SHP77 treated with DMSO at 0.1 percent for 48 hours (cell line): ENCODE measurements at places on chromosomes 1 and 21.
A peak's percentile ranks its signal among the peaks of the same experiment; 100 is the strongest.

DNA sequence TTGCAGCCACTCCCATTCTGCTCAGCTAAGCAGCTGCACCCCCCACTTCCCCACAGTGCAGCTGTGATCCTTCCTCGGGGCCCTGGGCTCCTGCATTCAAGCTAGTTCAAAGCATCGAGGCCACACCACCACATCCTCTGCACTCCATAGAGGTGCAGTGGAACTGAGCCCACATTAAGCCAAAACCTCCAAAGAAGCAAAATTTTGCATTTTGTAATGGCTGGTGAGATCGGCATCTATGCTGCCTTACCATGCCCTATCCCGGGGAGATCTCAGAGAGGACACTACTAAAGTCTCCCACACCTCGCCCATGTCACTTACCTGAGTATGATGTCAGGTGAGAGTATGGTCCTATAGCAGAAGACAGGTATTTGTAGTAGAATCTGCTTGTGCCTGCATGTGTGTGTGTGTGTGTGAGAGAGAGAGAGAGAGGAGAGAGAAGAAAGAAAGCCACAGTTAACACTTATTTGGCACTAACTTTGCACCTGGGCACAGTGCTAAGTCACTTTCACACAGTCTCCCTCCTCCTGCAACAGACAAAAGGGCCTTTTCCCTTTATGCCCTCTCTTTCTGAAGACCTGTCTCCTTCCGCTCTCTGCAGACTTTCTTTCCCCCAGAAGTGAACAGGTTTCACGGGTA lies 89.8 kb downstream of the KIF14 start:
- no peak for DNase-seq

- no peak for DNase-seq
These were observed 34.2 kb downstream of the SLC19A1 start for GRCh38 chr21:45507888-45508508.

DNA sequence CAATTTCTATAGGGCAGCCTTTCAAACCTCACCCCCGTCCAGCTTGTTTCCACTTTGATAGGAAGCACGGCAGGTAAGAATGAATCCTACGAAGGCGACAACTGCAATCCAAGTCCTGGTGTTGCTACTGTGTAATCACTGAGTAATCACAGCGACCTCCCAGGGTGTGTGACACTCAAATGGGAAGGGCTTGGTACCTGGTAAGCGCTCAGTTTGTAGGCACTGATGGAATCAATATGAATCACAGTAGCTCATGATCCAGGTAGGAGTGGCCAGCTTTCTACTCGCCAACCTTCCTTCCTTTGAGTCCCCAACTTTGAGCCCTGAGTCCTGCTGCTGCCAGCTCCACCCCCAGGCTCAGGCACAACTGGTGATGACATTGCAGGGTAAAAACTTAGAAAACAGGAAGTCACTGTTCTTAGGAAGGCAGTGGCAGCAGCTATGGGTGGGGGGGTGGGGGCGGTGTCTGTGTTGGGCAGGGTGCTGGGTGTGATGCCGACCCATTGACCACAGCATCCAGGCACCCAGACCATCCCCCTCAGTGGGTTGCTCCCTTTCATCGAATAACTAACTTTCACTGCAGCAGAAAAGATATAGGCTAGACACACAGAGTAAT lies 70.7 kb downstream of the CD247 start:
- DNase-seq: no peak

GRCh38 chr1:40690771-40691537 lies 550 bp upstream of the NFYC start:
- no peak for DNase-seq

DNA sequence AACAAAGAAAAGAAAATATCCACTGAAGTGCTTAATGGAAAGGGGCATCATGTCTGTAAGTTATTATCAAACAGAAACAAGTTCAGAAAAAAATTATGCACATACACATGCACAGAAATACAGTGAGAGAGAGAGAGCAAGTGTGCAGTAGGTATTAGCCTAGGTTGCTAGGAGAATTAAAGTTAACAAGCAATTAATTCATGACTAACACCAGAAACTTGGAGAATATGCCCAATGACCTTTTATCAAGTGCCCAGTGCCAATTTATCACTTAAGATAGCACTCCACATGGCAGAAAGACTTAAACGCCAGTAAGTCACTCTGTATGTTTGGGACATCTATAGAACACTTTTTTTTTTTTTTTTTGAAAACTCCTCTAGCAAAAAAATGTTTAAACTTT lies 56.2 kb upstream of the SLC16A1 start:
- no peak for DNase-seq

GRCh38 chr1:197674286-197674685 lies 101.0 kb downstream of the DENND1B start:
- no peak for DNase-seq

GRCh38 chr1:29511436-29511835 lies 275.1 kb downstream of the PTPRU start:
- DNase-seq: no peak

- no peak for DNase-seq
These were observed 48.6 kb upstream of the COL11A1 start for GRCh38 chr1:103156966-103157365.

DNA sequence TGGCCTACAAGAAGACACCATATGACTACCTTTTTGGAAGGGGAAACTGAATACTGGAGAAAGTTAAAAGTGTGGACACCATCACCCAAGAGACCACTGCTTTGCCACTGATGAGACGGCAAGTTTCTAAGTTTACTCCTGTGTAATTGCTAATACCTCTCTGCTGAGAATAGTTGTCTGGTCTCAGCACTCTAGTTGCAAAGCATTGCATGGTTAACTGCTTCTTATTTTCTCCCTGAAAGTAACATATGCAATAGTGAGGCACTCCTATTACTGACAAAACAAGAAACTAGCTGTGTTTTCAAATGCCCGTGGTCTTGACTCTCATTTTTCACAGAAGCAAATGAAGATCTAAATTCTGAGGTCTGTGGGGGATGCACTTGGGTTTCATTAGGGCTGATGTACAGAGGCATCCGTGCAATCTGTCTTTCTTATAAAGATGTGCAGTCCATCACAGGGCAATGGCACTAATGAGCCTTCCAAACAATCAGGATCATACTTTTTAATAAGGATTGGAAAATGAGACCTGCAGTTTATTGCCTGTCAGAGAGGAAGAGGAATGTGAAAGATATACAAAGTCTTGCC lies 62.9 kb downstream of the IFI44 start:
- no peak for DNase-seq

DNA sequence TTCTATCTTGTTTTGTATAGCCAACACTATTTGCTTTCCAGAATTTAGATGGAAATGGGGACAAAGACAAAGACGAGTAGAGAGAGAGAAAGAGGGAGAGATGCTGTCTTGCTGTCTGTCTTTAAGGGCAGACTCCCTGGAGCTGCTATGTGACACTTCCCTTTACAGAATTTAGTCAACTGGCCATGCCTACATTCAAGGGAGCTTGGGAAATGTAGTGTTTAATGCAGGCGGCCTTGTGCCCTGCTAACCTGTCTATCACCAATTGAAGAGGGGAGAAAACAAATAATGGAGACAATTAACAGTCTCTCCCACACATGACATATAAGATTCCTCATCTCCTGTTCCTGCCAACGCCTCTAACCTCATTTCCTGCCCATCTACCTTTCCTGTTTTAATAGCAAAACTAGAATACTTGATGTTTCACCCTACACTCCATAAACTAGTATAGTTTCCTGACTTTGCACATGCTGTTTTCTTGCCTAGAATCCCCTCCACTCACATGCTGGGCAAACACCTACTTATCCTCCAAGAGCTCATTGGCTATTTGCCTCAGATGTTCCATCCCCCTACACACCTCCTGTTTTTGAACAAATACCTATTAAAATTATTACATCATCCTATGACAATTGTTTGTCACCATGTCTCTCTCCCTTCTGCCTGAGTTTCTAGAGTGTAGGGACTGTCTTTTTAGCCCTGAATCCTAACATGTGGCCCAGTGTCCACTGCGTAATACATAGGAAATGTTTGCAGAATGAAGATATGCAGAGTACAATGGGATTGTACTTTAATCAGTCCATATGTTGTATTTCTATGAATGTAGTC lies 117.2 kb downstream of the SLC25A24 start:
- peak; percentile 8 for DNase-seq

- no peak for DNase-seq
These were observed 60.0 kb upstream of the TRAPPC10 start for GRCh38 chr21:43951911-43952703.

GRCh38 chr1:228828151-228828550 lies 92.9 kb downstream of the RHOU start:
- DNase-seq: no peak

DNA sequence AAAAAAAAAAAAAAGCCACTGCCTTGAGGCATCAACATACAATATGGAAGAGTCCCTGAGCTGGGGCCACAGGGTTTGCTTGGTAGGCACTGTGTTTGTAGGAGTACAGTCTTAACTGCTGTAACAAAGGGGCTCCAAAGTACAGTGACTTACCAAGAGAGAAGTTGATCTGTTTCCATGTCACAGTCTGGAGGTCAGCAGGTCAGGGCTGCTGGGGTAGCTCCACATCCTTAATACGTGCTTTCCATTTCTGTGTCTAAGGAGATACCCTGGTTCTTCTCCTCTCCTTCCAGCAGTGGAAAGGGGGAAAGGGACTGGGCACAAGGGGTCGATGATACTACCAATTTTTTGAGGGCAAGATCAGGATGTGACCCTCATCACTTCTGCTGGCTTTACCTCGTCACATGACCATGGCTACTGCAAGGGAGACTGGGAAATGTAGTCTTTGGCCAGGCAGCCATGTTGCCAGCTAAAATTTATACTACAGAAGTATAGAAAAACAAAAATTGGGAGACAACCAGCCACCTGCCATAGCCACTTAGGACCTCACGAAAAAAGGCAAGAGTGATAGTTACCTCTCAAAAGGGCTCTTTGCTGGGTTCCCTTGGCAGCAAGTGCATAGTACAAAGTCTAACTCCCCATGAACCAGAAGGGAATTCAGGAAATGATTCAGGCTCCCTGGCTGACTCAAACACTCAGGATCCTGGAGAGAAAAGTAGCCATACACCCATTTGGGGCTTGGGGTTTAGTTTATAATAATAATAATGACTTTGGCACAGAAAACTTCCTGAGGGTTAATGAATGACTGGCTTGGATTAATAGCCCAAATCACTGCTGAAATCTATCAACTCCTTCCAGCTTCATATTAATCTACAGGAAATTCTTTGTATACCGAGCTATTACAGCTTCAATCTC lies 52.7 kb upstream of the ATP5PO start:
- DNase-seq: no peak

- DNase-seq: no peak
These were observed 441.6 kb downstream of the OMA1 start for GRCh38 chr1:58104960-58105359.

DNA sequence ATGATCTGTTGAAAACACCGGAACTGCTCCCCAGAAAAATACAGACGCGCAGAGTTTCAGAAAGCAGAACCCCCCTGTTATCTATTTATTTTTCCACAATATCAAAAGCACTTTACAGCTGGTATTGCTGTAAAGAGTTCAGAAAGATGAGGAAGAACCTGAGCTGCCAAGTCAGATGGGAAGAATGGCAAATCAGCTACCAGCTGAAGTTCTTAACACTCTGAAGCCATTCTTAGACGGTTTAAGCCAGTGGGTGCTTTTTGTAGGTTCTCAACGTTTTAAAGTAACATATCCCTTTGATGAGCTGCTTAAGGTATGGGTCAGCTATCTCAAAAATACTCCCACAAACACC lies 714 bp upstream of the AKIRIN1 start:
- DNase-seq: no peak

DNA sequence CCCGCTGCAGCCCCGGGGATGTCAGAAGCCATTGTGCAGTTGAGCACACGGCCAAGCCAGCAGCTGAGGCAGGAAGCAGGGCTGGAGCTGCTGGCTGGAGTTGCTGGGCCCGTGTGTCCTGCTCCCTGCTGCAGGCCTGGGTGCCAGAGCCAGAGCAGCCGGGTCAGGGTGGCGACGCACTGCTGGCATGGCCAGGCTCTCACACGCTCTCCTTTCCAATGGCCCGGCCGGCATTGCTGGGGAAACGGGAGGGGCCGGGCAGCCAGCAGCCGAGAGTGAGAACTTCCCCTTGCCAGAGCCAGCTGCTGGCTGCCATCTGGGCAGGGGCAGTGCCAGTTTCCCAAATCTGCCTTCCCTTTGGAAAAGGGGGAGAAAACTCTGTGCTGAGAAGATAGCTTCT lies 82.4 kb upstream of the PROX1 start:
- DNase-seq: peak; percentile 3

GRCh38 chr1:228803421-228803820 lies 68.1 kb downstream of the RHOU start:
- DNase-seq: no peak

- DNase-seq: no peak
These were observed 253.1 kb upstream of the FGGY start for GRCh38 chr1:59043796-59044195.

- DNase-seq: no peak
These were observed 26.4 kb upstream of the IGSF3 start for GRCh38 chr1:116693759-116694480.

DNA sequence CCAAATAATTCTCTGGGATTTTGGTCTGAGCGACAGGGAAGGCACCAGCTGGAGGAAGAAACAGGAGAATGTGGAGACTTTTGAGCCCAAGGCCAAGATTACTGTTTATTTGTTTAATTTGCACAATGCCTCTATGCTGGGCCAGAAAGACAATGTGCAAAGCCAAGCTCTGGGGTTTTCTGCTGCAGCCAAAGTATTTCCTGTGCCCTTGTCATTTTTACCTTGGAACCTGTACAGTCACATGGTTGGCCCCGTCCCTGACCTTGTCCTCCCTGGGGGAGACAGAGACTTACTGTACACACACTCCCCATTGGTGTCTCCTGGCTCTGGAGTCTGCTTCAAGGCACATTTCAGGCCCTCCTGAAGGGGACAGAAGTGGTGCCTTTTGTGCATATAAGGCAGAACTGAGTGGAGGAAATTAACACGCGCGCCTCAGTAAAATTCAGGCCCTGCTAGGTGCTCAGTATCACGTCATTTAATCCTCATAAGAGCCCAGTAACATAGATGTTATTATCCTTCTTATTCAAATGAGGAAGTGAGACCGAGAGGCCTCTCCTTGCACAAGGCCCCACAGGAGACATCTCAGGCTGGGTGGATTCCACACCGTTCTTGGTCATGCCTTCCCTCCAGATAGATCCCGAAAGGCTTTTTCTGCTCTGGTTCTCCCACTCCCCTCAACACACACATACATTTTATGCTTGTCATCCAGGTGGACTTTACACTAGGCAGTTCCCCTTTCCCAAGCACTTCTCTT lies 21.1 kb downstream of the C1orf115 start:
- DNase-seq: no peak

GRCh38 chr1:19643602-19644394 lies at the start of gene NBL1:
NBL1 (plus strand) TSS chr1:19644311; CDS start chr1:19655031, 10,720 bp downstream.
- DNase-seq: no peak

GRCh38 chr1:15337656-15338402 lies 71.9 kb upstream of the EFHD2 start:
- no peak for DNase-seq

DNA sequence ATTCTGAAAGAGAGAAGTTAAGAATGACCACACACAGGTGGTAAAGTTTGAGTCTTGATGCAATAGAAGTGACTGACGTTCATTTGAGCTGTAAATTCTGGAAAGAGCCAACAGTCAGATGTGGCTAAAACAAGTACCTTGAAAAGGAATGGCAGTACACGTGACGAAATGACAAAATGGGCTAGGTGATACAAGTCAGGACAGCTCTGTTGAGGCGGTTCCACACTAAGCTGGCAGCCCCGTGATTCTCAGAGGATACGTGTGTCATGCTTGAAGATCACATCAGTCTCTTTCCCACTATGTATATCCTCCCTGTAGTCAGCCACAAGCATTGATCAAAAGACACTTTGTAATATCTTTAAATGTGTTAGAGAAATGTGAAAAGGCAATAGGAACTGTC lies 881.3 kb upstream of the ADGRL2 start:
- DNase-seq: no peak

GRCh38 chr1:1615256-1616044 lies at the start of gene MIB2:
MIB2 (plus strand) TSS chr1:1615500; CDS start chr1:1623453, 7,953 bp downstream.
- DNase-seq: peak; percentile 83

- no peak for DNase-seq
These were observed 282.7 kb downstream of the NPHP4 start for GRCh38 chr1:5709461-5709975.
